Activated naive CD4-positive, alpha-beta T cell (primary cell): ENCODE measurements at places on chromosomes 2 and 18.

- no peak for DNase-seq
These were observed 538.3 kb upstream of the CDH2 start for GRCh38 chr18:28715206-28715605.

DNA sequence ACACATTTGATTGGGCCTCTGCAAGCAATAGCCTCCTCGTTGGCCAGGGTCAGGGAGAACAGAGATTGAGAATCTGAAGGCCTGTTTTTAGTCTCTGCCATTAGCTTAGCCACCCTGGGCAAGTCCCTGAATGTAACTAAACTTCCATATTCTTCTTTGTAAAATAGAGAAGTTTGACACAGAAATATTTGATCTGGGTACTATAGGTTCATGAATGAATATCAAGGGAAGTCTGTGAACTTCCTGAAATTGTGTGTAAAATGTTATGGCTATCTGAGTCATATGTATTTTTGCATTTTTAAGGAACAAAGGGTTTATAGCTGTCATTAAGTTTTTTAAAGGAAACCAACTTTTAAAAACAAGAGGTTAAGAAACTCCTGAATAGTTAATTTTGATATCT lies 23.2 kb downstream of the RND3 start:
- DNase-seq, result no peak

DNA sequence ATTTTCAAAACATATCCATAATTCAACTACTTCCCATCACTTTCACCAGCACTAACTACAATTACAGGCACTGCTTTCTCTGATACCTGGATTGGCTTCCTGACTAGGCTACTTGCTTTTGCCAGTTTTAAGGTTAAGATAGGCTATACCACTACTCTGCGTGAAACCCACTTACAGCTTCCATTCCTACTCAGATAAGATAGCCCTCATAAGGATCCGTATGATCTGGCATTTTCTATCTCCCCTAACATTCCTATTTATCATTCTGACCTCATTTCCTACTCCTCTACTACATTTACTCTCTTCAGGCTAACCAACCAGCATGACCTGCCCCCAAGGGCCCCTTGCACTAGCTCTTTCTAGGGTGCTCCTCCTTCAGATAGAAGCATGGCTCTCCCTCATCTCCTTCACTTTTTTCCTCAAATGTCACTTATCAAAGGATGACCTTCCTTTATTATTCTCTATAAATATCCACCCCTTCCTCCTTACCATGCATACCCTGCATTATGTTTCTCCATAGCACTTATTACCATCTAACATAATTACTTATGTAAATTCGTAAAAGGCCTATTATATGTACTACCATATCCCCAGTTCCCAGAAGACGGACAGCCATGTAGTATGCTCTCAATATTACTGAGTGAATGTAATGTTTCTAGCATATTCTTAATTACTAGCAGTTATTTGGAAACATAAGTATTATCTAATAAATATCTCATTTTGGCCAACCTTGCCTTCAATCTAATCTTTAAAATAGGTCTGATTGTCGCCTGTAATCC lies 4.4 kb downstream of the TIA1 start:
- DNase-seq, result no peak

DNA sequence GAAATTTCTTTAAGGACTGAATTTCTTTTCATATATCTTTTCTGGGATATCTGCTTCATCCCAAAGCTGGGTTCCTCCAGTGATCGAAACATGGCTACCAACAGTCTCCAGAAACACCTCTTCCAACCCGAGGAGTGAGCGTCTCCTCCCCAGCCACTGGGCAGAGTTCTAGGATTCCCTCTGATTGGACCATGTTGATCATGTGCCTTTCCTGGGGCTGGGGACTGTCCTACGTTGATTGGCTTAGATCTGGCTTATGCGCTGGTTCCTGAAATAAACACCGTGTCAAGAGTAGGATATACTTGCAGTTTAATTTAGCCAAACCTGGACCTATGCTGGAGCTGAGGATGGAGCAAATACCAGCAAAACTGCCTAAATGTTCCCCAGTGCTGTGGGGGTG lies 55.5 kb upstream of the SLC16A14 start:
- no peak for DNase-seq

GRCh38 chr2:205808486-205809121 lies 126.3 kb downstream of the NRP2 start:
- no peak for DNase-seq

DNA sequence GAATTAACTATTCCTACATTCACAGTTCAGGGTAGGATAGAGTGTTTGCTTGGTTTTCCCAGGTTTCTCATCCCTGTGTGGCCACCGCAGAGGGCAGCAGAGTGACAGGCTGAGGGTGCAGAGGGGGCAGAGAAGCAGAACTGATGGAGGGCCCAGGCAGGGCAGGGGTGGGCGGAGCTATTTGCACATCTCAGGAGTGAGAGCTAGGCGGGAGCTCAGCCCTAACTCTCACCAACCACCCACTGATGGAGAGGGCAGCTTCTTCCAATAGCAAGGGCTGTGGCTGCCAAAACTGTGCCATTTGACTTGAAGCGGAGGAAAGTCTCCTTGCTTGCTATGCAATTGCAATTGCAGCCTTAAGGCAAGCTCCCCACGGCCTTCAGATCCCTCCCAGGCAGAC lies 12.0 kb upstream of the DARS1 start:
- no peak for DNase-seq

DNA sequence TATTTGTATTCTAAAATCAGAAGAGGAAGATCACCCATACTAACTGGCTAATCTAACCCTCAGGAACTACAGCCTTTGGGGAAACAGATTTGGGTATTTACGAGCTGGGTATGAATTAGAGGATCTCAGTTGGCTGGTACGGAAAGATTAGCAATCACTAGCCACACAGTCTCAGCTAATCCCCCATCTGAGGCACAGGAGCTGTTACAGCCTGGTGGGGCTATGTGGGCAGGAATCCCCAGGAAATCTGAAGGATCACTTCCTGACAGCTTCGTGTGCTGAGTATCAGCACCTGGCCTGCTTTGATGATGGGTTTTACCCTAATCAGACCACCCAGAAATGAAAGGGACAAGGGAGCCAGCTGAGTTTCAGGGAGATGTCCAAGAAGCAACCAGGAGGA lies 206.3 kb downstream of the AFF3 start:
- DNase-seq, result no peak

DNA sequence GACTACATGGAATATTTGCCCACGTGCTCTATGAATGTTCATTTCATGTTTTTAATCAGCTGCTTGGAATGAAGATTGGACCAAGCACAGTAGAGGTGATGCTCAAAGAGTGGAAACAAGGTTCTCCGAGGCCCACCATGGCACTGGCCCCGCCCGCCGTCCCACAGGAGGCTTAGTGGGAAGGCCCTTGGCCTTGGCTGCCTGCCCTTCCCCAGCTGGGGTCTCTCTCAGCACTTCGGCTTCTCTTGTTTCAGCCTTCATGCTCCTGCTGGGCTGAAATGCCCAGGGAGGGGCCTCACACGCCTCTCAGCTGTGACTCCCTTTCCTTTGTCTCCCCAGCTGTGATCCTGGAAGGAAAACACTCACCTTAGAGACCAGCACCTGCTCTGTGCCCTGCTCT lies 833.2 kb downstream of the GALR1 start:
- DNase-seq, result no peak

DNA sequence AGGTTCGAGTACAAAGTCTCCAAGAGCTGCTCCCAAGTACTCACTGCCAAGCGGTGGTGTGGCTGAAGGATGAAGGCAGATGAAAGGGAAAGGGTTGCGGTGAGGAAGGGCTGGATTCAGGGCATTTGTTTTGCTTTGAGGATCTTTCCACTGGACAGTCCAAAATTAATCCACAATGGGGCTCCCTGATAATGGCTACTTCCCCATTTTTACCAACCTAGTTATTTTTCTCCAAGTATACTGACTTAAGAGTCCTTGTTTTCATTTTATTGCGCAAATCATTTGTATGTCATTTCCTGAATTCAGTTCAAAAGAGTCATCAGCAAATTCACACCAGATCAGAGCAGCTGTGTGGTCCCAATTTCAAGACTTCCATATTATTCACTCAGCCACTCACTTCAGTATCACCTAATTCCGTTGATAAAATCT lies 464 bp upstream of the SESTD1 start:
- DNase-seq, result no peak

DNA sequence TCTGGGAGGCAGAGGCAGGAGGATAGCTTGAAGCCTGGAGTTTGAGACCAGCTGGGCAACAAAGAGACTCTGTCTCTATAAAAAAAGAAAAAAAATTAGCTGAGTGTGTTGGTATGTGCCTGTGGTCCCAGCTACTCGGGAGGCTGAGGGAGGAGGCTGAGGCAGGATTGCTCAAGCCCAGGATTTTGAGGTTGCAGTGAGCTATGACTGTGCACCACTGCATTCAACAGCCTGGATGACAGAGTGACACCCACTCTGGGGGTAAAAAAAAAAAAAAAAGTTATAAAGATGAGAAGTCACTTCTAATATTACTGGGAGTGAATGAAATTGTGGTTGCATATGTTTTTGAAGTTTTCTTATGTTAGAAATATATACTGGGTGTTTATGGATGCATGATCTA lies 71.6 kb downstream of the C2orf74 start:
- no peak for DNase-seq

GRCh38 chr18:26875040-26875654 lies 9.6 kb upstream of the AQP4 start:
- DNase-seq, result no peak

GRCh38 chr2:163132850-163133249 lies 294.3 kb upstream of the KCNH7 start:
- no peak for DNase-seq

DNA sequence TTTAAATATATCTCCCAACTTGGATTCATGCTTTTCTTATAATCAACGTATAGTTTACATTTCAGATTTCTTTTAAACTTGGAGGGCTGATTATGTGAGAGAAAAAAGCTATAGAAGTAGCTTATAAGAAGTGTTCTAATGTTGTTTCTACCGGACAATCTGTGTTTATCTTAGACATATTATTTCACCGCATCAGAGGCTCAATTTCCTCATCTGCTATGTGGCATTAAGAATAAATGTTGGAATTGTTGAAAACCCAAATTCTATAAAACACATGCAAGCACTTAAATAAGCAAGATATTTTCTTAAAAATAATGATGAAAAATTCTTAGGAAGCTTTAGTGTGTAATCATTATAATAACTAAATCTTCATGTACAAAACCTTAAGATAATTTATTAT lies 407.9 kb downstream of the HRH4 start:
- no peak for DNase-seq

DNA sequence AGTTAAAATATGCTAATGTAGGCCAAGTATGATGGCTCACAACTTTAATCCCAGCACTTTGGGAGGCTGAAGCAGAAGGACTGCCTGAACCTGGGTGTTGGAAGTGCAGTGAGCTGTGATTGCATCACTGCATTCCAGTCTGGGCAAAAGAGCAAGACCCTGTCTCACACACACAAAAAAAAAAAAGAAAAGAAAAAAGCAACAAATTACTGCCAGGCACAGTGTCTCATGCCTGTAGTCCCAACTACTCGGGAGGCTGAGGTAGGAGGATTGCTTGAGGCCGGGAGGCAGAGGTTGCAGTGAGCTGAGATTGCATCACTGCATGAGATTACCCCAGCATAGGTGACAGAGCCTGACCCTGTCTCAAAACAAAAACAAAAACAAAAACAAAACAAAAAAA lies 110.6 kb downstream of the PRELID3A start:
- no peak for DNase-seq

DNA sequence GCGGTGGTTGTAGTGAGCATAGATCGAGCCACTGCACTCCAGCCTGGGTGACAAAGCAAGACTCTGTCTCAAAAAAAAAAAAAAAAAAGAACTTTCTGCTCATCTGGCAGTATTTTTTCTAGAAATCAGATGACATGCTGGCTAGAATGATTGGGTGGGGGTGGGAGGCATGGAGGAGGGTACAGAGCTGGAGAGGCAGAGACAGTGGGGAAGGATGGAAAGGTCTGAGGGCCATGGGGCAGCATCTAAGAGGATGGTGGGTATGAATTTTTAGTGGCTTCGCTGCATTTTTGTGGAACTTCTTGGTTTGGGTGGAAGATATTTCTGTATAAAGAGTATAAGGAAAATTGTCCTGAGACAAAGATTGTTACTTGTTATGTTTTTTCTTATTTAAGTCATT lies 23.3 kb downstream of the ARMC9 start:
- DNase-seq, result no peak

DNA sequence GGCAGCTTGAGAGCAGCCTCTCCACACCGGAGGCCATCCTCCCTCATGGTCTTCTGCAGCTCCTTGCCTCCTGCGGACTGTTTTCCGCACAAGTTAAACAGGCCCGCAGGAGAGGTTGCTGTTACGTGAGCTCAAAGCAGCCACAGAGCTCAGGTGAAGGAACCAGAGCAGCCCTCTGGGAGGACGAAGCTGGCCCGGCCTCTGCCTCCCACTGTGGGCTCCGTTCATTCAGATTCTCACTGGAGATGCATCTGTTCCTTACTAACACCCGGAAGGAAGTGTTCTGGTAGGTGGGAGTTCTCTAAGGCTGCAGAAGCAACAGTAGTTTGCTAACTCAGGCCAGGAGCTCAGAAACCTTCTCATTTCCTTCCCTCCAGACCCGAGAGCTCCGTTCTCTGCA lies 10.9 kb downstream of the DIPK1C start:
- DNase-seq, result no peak

- DNase-seq, result no peak
These were observed 154.5 kb downstream of the RPIA start for GRCh38 chr2:88845772-88846661.

DNA sequence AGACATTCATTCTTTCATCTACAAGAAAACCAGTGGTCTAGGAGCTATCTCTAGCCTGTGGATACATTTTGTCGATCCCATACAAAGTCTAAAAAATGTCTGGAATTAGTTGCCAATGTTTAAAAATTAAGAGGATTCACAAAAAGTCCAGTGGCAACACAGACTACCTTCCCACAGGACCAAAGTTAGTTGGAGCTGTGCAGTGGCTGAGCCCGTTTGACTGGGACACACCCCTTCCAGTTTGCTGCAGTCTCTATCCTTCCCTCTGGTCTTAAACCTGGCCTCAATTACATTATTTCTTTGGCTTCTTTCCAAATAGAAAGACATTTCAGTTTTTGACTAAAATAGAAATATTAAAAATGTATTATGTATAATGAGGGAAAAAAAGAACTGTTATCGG lies 18.6 kb downstream of the SLC16A14 start:
- DNase-seq, result no peak

GRCh38 chr18:48328473-48329210 lies 80.5 kb downstream of the ZBTB7C start:
- no peak for DNase-seq

DNA sequence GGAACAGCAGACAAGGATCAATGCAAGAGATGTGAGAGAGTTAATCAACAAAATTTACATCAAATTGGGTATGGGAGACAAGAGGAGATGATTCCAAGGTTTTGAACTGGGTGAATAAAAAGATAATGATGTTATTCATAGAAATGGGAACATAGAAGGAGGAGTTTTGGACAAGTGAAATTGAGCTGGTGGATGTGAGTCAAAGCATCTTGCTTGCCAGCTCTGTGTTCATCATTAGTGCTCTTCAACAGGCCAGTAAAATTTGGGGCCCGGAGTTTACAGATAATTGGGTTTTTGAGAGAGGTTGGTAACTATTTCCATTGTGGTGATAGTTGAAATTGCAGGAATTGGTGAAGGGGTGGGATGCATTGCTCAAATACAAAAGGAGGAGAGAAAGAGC lies 69.9 kb upstream of the CAVIN2 start:
- no peak for DNase-seq
